ENCODE measurements at places on chromosomes 5 and 9. TPM values are rescaled to one million over a fixed set of nuclear protein-coding genes. Genes with fewer than 3 reads are reported as not detected.

Gene CARD9
- total RNA-seq: 0.90 TPM

Gene FAM219A
- 16.9 TPM for total RNA-seq

Gene INSL6
- not detected for total RNA-seq

Gene MUSK
- not detected for total RNA-seq

Gene JAKMIP2
- not detected for total RNA-seq

Gene FAM153A
- not detected for total RNA-seq

Gene GPR150
- 0.16 TPM for total RNA-seq

Gene DNAI1
- total RNA-seq: 0.13 TPM

Gene BTNL8
- total RNA-seq: not detected

Gene LRRC19
- total RNA-seq: not detected

Gene CCNJL
- 11.1 TPM for total RNA-seq

All from A549 treated with Hydrocortisone at 1 μM for 4 hours (cell line).